ENCODE measurements at places on chromosomes 7 and 10.
A peak's percentile ranks its signal among the peaks of the same experiment; 100 is the strongest.

DNA sequence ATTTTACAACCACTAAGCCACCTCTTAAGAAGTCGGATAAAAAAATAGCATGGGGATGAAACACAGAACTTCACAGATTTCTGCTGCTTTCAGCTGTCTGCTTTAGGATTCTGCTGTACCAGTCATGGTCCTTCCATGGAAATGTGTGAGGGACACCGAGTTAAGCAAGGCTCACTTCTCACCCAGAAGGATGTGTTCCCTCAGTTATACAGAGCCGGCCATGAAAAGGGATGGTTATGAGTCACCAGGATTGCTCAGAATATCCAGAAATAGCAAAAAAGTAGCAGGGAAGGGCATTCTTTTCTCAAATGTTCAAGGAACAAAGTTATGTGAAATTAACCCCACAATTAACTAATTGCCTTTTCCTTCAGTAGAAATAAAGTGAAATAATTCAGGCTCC is 124.4 kb downstream of the AMPH start:
- DNase-seq: no peak

GRCh38 chr7:149791-150636 is 42.4 kb upstream of the FAM20C start:
- peak; percentile 30 for DNase-seq

DNA sequence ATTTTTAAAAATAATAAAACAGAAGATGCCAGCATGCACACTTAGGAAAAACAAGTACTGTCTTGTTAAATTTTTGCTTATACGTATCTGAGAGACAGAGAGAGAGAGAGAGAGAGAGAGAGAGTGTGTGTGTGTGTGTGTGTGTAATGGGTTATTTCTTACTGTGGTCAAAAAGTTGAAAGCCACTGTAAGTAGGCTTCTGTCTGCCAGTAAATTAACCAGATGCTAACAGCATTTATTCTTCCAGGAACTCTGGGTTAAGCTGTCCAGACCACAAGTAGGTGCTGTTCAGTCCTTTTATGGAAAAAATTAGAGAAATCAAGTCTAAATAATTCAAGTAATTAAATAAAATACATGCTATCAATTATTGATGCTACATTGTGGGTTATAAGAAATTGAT is 39.7 kb downstream of the RNF32 start:
- no peak for DNase-seq

DNA sequence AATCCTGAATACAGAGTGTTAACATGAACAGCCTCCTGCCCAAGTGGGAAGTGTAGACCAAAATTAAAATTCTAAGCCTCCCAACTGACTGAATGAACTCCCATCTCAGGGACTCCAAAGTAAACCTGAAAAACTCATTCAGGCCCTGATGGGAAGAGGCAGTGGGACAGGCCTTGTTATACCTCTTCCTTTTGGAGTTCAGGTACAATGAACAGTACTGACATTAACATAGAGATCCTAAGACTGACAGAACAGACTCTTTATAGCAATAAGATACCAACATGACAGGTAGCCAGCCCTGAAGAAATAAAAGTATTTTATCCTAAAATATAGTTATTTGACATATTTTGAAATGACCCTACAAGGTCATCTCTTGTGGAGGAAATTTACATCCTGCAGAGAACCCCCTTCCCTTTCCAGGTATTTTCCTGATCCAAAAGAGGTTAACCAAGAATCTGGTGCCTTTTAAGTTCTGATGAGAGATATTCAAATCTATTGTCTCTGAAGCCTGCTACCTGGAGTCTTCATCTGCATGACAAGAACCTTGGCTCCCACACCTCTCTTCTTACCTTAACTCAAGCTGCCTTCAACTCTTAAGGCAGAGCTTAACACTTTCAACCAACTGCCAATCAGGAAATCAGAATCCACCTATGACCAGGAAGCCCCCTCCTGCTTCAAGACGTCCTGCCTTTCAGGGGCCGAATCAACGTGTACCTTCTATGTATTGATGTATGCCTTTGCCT is 103.3 kb upstream of the PFKP start:
- DNase-seq: no peak

DNA sequence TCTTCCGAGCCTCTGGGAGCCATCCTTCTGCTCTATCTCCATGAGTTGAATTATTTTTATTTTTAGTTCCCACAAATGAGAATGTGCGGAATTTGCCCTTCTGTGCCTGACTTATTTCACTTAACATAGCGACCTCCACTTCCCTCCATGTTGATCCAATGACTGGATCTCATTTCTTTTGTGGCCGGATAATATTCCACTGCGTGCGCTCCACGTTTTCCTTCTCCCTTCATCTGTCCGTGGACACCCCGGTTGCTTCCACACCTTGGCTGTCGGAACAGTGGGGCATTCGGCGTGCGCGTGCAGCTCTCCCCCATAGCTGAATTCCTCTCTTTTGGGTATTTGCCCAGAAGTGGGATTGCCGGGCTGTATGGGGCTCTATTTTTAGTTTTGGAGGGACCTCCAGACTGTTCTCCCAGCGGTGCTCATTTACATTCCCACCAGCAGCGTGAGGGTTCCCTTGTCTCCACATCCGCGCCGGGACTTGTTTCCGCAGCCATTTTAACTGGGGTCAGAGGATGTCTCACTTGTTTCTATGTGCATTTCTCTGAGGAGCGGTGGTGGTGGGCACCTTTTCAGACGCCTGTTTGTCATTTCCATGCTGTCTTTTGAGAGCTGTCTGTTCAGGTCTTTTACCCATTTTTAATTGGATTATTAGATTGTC is 51.0 kb upstream of the SUN1 start:
- DNase-seq: no peak

GRCh38 chr7:99267841-99268576 is 4.6 kb upstream of the MYH16 start:
- DNase-seq: no peak

DNA sequence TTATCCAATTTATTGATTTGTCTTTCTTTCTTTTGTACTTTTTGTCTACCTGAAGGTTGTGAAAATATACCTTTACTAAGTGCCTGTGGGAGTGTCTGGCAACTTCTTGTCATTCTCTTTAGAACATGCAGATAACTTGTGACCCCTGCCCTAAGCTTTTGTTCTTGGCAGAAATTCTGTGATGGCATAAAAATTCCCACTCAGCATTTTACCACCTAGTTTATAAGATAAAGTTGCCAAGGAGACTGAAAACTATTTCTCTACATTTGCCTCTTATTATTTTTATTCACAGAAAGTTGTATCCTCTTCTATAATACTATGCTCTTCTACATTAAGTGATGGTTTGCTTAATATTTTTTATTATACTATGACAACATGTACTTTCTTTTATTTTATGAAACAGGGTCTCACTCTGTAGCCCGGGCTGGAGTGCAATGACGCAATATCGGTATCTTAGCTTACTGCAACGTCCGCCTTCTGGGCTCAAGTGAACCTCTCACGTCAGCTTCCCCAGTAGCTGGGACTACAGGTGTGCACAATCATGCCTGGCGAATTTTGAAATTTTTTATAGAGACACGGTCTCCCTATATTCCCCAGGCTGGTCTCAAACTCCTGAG is 683.5 kb downstream of the ANKRD7 start:
- DNase-seq: no peak

GRCh38 chr7:124275411-124275810 is 242.5 kb upstream of the TMEM229A start:
- no peak for DNase-seq

- DNase-seq: no peak
These were observed 265.9 kb downstream of the GLRX3 start for GRCh38 chr10:130401860-130402765.

GRCh38 chr7:141652691-141653090 is 49.3 kb downstream of the DENND11 start:
- no peak for DNase-seq

GRCh38 chr10:87589645-87590051 is 70.0 kb upstream of the PAPSS2 start:
- DNase-seq: no peak

DNA sequence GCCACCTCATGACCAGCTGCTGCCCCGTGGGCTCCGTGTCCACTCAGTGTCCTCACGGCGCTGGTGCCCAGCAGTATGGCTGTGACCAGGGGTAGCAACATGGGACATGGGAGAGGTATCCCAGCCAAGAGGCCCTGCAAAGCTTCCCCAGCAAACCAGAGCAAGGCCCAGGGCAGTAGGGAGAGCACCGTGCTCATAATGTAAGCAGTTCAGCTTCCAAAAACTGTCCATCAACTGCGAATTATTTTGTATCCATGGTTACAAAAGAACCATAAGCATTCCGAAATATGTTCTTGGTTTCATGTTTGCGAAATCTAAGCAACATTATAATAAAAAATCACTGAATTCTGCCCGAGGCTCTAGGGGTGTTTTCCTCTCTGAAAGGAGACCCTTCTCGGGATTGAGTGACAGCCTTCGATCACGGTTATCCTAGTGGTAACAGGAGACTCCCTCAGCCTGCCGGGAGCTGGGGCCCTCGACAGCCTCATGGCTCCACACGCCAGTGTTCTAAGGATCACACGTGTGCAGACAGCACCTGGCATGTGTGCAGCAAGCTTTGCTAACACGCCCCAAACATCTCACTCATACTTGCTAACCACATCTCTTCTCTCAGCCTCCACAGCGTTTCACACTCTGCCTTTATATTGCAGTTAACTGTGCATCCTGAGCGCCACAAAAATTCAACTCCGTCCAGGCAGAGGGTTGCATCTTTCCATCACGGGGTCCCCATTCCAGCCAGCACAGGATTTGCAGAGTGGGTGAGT is 117.6 kb downstream of the DIP2C start:
- no peak for DNase-seq

- DNase-seq: no peak
These were observed 73.3 kb downstream of the C10orf90 start for GRCh38 chr10:126597211-126597610.

DNA sequence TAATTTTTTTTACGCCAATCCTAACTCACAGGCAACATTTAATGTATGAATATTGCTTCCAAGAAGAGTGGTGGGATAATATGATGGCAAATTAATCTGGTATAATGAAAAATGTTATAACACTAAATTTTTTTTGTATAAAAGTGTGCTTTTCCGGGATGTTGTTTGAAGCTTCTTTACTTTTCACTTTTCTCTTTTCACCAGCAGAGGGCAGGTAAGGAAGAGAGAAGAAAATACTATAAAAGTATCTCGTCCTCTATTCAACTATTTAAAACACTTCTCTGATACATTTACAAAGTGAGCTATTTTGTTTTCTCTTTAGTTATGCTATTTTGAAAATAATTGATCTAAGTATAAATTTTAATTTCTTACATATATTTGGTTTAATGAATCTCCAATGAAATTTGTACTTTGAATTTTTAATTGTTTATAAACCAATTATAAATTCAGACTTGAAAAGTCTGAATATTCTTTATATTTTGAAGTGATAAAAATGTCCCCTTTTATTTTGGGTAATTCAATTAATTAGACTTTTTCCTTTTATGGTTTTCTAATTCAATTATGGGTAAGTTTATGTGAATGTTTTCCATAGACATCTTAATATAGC is 20.7 kb upstream of the CFTR start:
- DNase-seq: peak; percentile 0

DNA sequence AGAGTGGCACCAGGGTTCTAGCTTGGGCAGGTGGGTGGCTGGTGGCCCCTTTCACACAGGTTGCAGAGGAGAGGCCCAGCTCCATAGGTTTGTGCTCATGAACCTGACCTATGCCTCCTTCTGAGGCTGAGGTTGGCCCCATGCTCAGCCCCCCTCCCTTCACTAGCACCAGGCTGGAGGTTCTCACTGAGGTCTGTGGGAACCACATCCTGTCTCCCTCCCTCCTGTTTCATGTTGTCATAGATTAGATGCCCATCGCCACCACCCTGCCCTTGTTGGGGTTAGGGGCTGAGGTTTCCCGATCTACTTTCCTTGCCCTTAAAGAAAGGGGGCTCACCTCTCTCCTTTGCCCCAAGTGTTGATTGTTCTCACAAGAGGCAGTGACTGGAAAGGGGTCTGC is 14.7 kb downstream of the NEUROG3 start:
- DNase-seq: no peak

- peak; percentile 26 for DNase-seq
These were observed 30.8 kb downstream of the CHCHD3 start for GRCh38 chr7:133051066-133051465.

- no peak for DNase-seq
These were observed 40.3 kb downstream of the VIPR2 start for GRCh38 chr7:159104188-159104920.

DNA sequence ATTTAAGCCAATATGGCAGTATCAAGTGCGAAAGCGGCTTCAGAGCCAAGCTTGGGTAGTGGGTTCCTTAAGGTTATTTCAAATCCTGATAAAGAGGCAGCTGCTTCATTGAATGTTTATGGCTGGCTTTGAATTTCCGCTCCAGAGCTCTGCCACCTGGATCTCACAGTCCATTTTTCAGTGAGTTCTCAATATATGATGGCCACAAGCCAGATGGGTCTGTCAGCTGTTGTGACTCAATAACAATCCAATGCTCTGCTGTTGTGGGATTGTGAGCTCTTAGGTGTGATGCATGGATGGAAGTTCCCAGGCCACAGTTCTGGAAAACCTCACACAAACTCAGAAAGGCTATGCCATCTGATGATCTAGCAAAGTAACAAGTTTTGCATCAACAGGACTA is 743.8 kb upstream of the LRRN3 start:
- DNase-seq: no peak

GRCh38 chr7:22452142-22452959 is 47.6 kb downstream of the STEAP1B start:
- DNase-seq: no peak

Data from COR-L47 (cell line).